ENCODE measurements at places on chromosomes 4 and X.

DNA sequence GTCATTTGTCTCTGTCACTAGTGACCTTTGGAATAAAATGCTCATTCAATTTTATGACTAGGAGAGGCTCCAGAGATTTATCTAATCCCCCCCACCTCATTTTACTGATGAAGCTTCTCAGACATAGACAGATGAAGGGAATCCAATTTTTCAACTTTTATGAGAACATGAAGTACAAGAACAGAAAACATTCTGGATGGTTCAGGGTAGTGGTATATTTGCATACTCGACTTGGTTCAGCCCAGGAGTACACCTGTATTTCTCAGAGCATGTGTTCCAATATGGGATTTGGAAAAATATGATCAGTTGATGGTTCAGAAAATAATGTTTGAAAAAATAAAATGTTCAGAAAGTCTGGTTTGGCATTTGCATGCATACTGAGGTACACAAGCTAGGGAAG lies 131.4 kb upstream of the GALNT7 start:
- no peak for DNase-seq

GRCh38 chr4:87895964-87896621 lies 63.3 kb downstream of the MEPE start:
- no peak for DNase-seq

GRCh38 chr4:183658362-183659028 lies 490 bp downstream of the RWDD4 start:
- peak; percentile 52 for DNase-seq

DNA sequence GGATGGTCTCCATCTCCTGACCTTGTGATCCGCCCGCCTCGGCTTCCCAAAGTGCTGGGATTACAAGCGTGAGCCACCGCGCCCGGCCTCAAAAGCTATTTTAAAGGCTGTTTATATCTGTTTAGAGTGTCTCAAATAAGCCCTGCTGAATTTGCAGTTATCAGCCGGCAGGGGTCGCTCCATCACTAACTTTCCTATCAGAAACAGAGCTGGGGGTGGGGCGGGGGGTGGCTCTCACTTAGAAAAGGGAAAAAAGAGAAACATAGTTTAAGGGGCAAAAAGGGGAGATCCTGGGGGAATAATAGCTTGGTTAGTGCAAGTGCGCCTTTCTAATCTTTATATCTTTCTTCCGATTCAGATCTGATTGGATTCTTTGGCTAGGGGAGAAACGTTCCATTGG lies 450.7 kb downstream of the UBE2NL start:
- no peak for DNase-seq

DNA sequence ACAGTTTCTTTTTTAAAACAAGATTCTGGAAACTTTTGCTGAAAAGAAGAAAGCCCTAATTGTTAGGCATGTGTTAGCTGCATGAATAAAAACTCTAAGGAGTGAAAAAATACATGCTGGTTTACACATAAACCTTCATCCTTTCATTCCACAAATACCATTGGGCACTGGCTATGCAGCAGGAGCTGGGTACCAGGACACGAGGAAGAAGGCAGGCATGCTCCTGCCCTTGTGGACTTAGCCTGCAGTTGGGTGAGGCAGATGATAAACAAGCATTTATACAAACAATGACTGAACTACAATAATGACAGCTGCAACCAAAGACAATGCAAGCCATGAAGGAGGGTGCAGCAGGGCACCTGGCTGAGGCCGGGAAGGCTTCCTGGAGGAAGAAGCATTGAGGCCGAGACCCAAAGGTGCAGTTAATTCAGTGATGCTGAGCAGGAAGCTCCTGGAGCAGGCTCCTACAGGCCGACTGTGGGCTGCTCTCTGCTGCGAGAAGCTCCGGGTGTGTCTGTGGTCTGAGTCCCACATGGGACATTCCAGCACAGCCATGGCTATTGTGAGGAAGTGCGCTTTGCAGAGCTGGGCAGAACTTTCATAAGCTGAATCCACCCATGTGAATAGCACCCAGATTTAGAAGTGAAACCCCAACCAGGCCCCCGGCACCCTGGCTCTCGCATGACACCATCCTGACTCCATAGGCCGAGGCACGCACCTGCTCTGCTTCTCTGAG lies 44.0 kb upstream of the MXD4 start:
- DNase-seq: no peak

DNA sequence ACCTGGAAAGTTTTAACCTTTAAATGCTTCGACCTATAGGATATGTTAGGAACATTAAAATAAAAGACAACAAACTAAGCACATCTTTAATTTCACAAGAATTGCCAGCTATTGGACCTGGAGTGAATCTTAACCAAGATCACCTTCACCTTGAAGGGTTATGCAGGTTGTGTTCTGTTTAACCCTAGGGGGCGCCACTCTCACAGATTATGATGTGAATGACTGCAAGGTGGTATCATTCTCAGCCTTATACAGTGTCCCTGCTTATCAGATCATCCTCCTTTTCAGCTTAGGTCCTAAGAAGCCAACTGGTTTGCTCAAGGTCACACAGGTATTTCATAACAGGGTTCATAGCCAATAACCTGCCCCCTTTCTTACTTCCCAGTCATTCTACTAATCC lies 23.5 kb downstream of the INTS6L start:
- no peak for DNase-seq

- DNase-seq: no peak
Measured at GRCh38 chr4:47222276-47222675, 190.9 kb downstream of the GABRB1 start.

DNA sequence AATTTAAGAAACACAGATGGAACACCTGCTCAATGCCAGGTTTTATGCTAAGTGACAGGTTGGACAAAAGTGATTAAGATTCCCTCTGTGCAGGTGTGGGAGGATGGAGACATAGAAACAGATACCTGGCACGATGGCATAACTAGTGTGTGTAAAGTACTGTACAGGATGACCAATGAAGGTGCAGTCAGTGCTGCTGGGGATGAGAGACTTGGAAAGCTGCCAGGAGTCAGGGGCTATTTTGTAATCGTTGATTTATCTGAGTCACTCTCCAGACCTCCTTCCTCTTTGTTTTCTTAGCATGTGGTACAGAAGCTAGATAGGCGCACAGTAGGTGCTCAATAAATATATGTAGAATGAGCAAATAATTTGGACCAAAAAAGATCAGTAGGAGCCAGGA lies 58.2 kb downstream of the CWH43 start:
- DNase-seq: no peak

DNA sequence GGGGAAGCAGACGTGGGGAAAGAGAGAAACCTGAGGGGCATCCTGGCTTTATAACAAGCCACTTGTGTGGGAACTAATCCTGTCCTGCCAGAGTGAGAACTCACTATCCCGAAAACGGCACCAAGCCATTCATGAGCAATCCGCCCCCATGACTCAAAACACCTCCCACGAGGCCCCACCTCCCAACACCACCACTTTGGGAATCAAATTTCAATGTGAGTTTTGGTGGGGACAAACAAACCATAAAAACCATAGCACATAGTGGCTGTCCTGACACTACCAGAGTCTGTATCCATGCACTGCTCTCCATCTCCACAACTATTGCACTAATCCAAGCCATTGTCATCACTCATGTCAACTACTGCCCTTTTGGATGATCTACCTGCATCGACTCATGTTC lies 28.5 kb upstream of the SEPTIN6 start:
- DNase-seq: no peak

DNA sequence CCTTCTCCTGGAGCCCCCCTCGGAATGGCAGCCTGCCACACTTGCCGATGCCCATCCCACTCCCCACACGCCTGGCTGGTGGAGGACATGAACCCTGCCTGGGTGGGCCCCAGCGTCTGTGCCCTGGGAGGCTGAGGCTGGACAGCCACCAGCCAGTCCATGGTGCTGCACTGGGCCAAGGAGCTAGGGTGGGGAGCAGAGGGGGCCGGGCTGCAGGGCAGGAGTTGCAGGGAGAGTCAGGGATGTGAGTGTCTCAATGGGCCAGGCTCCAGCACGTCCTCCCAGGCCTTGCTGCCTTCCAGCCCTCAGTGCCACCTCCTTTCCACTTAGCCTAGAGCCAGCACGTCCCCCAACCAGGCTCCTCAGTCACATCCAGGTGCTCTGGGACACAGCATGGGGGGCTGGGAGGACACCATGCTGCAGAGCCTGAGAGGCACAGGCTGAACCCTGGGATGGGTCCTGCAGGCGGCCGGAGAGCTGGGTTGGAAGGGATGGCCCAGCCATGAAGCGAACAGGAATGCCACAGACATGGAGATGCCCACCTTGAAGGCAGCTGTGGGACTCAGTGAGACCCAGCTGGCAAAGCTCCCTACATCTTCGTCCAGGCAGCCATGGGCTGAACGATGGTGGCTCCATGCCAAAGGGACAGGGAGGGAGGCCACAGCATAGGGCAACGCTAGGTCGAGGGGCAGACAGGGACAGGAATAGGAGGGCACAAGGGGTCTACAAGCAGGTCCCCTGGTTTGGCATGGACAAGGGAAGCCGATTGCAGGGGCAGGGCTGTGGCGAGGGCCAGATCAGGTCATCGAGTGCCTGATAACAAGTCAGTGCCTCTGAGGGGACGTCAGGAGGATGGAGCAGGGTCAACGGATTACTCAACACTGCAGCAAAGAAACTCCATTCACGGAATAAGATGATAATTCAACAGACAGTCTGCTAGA lies 30.1 kb upstream of the MXD4 start:
- DNase-seq: no peak

DNA sequence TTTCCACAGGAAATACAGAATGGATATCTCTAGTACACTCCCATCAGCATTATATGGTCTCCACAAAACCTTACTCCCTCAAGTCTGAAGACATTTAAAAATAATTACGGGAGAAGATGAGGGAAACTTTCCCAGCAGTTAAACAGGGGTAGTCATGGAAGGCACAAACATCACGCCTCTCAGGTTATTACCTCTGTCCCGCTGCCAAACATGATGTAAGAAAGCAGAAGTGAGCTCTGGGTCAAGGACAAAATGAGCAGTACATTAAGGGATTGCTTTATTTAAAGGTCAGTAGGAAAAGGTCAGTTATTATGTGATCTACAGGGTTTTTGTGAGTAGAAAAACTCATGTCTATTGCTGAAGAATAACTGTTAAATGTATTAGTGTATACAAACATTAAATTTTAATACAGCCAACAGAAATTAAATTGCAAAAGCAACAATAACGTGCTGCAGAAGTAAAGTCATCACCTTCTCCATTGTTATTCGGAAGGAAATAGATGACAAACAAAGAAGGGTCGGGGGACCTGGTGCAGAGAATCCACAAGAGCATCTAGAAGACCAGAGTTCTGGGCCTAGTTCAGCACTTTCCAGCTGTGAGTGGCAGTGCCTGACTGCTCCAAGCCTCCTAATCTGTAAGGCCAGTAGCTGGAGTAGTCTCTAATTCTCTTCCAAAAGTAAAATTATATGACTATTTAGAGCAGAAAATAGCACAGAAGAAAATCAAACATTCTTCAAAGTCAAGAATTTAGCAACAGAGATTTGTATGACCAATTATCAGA lies 171.2 kb downstream of the PPP3CA start:
- no peak for DNase-seq

GRCh38 chrX:68083510-68083909 lies 349.8 kb downstream of the OPHN1 start:
- no peak for DNase-seq

DNA sequence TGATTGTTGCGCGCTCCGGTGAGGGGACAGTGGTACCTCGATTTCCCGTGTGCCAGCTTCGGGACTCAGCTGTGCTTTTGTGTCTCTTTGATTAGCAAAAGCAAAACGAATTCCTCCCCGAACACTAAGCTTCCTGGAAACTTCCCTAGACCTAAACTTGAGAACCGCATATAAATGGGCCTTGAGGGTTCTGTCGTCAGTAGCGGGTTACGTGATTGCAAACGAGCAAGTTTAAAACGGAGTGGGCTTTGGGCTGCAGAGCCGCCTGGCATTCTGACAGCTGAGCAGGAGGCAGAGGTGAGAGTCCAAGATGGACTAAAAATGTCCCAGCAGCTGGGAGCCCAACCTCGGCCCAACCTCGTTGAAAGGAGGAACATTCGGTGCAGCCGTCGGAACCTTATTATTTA lies 1.2 kb upstream of the TAPT1 start:
- no peak for DNase-seq

Data from activated CD4-positive, CD25-positive, alpha-beta regulatory T cell treated with anti-CD3 and anti-CD28 coated beads, Interleukin-2, amount 50 U/mL, for 72 hours (primary cell).